ENCODE measurements at places on chromosomes 5 and 9.

DNA sequence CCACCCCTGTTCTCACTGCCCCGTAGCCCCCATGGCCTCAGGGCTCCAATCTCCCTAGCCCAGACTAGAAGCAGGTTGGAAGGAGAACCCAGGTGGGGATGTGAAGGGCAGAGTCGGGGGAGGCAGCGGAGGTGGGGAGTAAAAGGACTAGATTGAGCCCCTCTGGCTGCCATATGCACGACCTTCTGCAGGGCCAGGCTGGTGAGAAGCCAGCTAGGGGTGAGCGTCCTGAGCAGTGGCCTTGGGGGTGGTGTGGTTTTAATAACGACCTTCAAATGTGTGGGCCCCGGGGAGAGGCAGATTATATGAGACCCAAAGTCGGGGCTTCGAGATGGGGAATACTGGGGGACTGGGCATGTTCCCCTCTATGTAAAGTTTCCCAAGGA is 139.5 kb downstream of the C9orf50 start:
- peak overlapping the region; percentile 100 for H3K27ac ChIP-seq
- H3K4me1 ChIP-seq = peaks cover 62% of the 10 kb centered on the region
- no peak overlapping the region for H3K4me3 ChIP-seq

GRCh38 chr9:126676102-126676684 is 62.5 kb downstream of the LMX1B start:
- no peaks in the 10 kb centered on the region for H3K4me1 ChIP-seq
- H3K4me3 ChIP-seq = no peak overlapping the region
- no peaks in the 10 kb centered on the region for H3K27me3 ChIP-seq
- H3K36me3 ChIP-seq = no peaks in the 10 kb centered on the region
- no peak for DNase-seq

DNA sequence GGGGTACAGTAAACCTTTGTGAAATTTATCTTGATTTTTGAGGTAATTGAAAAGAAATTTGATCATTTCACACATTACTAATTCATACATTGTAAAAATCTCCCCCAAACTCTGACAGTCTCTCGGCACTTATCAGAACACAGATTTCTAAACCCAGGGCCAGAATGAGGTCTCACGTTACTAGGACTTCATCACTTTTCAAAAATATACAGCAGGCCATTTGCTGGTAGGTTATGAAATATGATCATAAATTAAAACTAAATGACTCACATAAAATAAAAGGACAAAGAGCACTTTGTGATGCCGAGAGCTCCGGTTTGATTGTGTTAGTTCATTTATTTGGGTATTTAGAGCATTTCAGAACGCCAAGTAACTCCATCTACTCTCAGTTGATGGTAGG is 17.0 kb downstream of the MSX2 start:
- H3K27me3 ChIP-seq = no peaks in the 10 kb centered on the region
- H3K4me3 ChIP-seq = no peak overlapping the region
- H3K27ac ChIP-seq = no peak overlapping the region
- H3K36me3 ChIP-seq = no peaks in the 10 kb centered on the region
- DNase-seq = no peak

DNA sequence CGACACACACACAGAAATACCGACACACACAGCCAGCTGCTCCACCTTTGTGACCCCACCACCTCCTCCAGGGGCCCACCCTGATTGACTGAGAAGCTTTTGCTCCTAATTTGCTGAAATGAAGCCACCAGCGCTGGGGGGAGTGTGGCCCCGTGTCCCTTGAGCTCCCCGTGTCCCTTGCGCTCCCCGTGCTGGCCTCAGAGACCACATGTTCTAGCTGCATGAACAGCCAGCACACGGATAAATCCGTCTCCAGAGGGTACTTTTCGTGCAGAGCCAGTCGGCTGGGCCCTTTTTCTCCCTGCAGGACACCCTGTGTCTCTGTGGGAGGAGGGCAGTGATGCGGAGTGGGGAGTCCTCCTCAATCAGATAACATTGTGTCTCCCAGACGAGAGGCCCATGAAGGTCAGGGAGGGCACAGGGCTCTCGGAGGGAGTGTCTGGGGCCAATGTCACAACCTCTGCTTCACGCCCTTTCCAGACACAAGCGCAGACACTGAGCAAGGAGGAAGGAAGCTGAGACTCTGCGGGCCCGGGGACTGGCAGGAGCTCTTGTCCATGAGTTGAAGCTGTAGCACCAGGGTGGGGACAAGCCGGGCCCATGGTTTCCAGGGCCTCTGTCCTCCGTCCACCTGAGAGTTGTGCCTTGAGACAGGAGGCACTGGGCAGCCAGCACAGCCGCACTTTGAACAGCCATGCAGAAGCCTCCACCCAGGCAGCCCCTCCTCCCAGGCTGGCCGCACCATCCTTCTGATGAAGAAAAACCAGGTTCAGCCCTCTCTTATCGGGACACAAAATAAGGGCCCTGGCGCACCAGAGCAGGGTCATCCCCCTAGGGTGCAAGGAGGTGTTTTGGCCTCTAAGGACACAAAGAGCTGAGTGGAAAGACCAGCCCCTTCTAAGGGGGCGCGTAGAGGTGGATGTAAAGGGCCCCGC is 36.4 kb upstream of the SLC6A19 start:
- H3K27me3 ChIP-seq = no peaks in the 10 kb centered on the region
- no peak overlapping the region for H3K27ac ChIP-seq
- no peak for DNase-seq
- peaks cover 33% of the 10 kb centered on the region for H3K4me1 ChIP-seq
- H3K36me3 ChIP-seq = no peaks in the 10 kb centered on the region
- H3K4me3 ChIP-seq = no peak overlapping the region

DNA sequence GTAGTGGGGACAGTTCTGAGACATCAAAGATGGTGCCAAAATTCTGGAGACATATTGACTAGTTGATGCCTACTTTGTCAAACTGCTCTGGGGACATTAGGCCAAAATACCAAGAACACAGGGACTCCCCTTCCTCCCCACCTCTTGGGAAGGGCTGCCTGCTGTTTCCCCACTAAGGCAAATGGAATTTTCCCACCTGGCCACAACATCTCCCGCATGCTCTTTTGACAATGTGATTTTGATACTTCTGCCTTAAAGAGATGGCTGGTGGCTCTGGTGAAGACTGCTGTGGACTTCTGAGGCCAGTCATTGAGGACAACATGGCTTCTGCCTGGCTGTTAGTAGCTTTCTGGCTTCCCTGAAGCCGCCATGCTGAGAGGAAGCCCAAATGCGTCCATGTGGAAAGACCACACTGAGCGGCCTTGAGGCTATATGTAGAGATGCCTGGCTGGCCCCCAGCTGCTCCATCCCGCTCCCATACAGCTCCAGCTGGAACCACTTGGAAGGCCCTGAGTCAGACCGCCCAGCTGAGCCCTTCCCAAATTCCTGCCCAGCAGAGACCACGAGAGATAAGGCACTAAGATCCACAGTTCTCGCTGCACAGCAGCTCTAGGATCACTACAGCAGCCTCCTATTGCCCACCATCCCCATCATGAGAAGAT is 226.7 kb downstream of the SYK start:
- H3K4me3 ChIP-seq = no peak overlapping the region
- no peaks in the 10 kb centered on the region for H3K36me3 ChIP-seq
- H3K4me1 ChIP-seq = no peaks in the 10 kb centered on the region
- no peak for DNase-seq
- H3K27me3 ChIP-seq = no peaks in the 10 kb centered on the region
- H3K27ac ChIP-seq = no peak overlapping the region

- H3K4me3 ChIP-seq = no peak overlapping the region
- H3K4me1 ChIP-seq = no peaks in the 10 kb centered on the region
- DNase-seq = no peak
- no peak overlapping the region for H3K27ac ChIP-seq
- H3K36me3 ChIP-seq = no peaks in the 10 kb centered on the region
- H3K27me3 ChIP-seq = no peaks in the 10 kb centered on the region
Observed at GRCh38 chr5:131939690-131940345, 5.6 kb downstream of the MEIKIN start.

DNA sequence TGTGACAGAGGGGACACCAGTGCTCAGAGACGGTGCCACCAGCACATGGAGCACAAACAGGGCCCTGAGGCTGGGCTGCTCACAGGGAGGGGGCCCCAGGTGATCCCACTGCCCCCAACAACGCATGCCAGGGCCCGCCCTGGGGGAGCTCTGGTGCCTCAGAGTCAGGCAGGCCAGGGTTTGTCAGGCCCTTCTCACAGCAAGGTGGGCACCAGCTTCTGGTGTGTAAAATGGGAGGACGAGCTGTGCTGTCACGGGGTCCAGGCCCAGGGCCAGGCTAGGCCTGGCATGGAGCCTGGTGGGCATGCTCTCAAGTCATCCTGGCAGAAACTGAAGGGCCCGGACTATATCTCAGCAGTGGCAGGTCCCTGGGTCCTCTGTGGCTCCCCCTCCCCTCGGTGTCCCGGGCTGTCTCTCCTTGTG is 34.5 kb downstream of the PRRT1B start:
- peaks cover 33% of the 10 kb centered on the region for H3K36me3 ChIP-seq
- no peak for DNase-seq
- H3K4me1 ChIP-seq = no peaks in the 10 kb centered on the region
- no peak overlapping the region for H3K27ac ChIP-seq
- H3K4me3 ChIP-seq = no peak overlapping the region

All from body of pancreas (tissue), 4 donors.